GM12891 (cell line): ENCODE measurements at places on chromosomes 2 and 18.

DNA sequence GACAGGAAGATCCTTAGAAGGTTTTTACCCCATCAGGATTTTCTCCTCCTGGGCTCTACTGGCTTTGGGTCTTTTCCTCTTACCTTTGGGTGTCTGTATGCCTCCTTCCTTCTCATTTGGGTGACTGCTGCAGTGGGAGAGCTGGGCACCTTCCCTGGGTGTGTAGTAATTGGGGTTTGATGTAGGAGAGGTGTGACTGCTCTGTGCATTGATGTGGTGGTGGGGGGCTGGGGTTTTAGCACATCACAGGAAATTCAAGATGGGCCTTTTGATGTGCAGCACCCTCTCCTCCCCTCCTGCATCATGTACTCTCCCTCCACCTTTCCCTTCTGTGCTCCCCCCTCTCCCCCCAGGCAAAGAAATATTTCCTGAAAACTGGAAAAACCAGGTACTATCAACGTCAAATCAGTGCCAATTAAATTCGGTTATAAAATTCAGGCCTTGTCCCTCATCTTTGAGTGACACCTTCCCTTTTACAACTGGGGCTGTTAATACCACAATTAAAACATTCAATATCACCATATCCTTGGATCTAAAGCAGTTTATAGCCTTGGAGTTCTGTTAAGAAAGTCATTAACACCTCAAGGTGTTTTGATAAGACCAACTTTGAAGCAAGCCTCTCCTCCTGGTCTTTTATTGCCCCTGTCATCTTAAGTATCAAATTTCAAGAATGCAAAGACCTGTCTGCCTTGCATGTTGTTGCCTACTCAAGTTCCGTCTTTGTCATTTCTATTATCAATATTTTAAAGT, 23.3 kb downstream of the EDAR start:
- DNase-seq, result no peak

GRCh38 chr18:58361212-58361611, 267.7 kb downstream of the ALPK2 start:
- DNase-seq, result no peak

- DNase-seq, result no peak
These were observed 215.6 kb upstream of the PKDCC start for GRCh38 chr2:41832218-41832617.

DNA sequence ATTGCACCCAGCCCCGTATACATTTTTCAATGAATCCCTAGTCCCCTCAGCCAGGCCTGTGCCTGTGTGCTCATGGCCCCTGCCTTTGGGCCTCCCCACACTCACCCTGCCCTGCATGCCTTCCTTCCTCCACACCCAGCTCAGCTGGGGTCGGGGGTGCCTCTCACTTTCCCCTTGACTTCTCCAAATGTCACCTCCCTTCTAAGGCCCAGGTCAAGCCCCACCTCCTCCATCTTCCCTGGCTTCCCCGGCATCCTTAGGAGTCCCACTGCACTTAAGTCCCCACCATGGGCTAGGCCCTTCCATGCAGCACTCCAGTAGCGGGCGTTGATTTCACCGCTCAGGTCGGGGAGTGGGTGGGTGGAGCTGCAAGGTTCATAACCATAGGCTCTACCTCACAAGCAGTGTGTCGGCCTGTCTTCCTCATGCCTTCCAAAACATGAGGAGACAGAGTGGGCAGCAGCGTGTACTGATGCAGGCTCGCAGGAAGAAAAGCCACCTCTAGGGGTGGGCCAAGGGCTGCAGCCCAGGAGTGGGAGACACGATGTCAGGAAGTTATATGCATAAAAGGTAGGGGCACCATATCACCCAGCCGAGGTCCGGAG, 47.7 kb downstream of the DNMT3A start:
- DNase-seq, result no peak

GRCh38 chr2:8219096-8219495, 462.8 kb upstream of the ID2 start:
- no peak for DNase-seq

DNA sequence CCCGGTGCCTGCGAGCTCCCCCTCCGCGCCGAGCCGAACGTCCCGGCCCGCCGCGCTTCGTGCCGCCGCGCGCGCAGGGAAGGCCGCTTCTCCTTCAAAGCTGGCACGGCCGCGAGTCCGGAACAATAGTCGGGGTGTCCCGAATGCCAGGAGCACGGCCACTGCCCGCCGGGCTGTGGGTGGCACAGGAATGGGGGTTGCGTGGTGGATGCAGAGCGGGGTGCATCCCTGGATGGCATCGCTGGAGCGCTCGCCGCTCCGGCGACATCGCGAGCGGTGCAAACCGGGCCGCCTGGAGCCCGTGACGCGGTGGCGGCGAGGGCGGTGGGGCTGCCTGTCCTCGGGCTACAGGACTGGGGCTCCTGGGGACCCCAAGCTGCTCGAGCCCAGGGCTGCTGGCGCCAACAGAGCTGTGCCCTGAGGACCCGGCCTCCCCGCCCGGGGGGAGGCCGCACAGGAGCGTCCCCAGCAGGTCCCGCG, 1.1 kb upstream of the SATB2 start:
- DNase-seq, result peak; percentile 29

- no peak for DNase-seq
These were observed 848.5 kb downstream of the DCDC2C start for GRCh38 chr2:4551691-4552474.

- DNase-seq, result no peak
These were observed 2.8 kb downstream of the HDAC4 start for GRCh38 chr2:239397931-239398471.

DNA sequence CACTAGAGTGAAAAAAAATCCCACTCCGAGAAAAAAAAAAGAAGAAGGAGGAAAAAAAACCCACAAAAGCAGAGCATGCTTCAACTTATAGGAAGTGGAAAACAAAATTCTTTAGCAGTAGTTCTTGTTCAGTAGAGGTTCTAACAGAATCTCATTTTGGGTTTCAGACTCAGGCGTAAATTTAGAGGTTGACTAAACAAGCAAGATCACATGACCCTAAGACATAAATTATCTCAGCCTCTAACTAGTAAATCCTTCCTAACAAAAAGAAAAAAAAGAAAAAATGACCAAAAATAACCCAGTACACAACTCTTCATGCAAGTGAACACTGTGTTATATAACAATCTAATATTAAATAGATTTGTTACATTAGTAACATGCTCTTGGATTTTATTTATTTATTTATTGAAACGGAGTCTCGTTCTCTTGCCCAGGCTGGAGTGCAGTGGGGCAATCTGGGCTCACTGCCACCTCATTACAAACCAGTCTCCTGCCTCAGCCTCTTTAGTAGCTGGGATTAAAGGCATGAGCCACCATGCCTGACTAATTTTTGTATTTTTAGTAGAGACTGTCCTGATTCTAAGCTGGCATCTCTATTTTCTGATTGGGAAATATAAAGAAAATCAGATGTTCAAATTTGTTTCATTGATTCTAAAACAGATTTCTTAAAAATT, 35.4 kb downstream of the PPP4R3B start:
- DNase-seq, result no peak

DNA sequence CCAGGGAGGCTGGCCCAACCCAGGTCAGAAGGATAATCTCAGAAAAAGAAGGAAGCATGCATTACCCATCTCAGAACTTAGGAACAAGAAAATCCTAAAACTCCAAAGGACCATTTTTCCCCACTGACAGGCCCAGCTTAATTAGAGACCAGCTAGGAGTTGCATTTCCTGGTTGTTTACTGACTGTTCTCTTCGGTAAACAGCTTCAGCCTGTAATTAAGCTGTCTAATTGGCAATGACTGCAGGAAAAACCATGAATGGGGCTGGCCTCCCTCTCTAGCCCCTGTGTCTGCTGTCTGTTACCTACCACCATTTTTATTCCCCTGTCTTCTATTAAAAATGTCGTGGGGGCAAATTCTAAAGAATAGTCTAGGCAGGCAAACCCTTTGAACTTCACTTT, 146.5 kb downstream of the AGAP1 start:
- no peak for DNase-seq

- DNase-seq, result no peak
These were observed 49.8 kb downstream of the PLB1 start for GRCh38 chr2:28545590-28546200.

DNA sequence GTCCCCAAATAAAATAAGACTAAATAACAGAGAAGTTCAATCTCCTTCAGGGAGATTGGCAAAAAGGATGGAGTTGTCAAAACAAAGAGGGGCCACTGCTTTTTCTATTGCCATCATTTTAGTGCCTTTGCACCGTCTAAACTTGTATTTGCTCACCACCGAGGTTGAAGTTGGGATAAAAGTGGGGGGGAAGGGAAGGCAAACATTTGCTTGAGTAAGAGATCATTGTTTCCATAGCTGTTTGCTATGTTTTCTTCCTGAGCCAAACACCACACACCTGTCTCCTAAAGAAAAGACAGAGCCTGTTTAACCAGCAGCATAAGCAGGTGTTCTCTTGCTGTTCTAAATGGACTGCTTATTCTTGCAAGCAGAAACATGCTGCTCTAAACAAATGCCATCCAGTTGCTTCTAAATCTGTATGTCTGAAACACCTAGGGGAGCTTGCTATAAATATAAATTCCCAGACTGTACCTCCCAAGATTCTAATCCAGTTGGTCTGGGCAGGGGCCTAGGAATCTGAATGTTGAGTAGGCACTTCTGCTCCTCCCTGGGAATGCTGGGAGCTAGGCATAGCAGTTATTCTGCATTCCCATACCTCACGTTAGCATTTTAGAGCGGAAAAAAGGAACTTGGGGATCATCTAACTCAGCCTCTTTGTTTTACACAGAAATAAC, 179.4 kb upstream of the ARL4C start:
- no peak for DNase-seq

GRCh38 chr2:200219309-200220113, 87.0 kb upstream of the SPATS2L start:
- no peak for DNase-seq

GRCh38 chr2:191508738-191509137, 169.2 kb upstream of the NABP1 start:
- DNase-seq, result no peak

DNA sequence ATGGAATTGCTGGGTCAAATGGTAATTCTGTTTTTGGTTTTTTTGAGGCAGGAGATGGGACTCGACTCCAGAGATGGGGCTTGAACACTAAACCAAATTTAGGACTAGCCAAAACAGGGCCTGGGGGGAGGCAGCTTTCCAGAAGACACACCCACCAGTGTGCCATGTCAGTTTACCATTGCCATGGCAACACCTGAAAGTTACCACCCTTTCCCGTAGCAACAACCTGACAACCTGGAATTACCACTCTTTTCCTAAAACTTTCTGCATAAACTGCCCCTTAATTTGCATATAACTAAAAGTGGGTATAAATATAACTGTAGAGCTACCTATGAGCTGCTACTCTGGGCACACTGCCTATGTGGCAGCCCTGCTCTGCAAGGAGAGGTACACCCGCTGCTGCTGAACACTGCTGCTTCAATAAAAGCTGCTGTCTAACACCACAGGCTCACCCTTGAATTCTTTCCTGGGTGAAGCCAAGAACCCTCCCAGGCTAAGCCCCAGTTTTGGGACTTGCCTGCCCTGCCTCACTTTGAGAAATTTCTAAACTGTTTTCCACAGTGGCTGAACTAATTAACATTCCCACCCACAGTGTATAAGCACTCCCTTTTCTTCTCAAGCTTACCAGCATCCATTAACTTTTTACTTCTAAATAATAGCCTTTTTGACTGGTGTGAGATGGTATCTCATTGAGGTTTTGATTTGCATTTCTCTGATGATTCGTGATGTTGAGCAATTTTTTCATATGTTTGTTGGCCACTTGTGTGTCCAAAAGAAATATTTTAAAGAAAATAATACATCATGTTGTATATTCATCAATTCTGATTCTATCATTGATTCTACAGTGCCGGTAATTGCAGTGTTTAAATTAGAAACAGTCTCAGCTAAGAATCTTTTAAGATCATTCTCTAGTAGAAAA, 10.6 kb downstream of the CDK15 start:
- DNase-seq, result no peak

DNA sequence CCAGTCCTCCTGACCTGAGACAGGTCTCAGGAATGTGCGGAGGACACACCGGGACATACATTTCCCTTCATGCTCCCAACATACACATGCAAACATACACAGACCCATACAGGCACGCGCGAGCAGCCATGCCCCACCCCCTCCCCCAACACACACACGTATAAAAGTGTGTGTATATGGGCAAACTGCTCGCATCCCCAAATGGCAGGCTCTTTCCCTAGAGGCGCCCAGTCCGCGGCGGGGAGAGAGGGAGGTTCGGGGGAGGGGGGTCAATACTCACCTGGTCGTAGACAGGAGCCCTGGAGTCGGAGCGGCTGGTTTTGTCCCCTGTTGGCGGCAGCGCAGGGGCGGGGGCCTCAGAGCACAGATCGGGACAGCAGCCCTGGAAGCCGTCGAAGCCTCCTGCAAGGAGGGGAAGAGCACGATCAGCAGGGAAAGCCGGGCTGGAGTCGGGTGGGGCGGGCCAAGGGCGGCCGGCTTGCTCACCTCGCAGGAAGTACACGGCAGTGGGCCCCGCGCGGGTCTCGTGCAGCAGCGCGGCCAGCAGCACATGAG, 682 bp downstream of the DUSP2 start:
- DNase-seq, result no peak

- no peak for DNase-seq
These were observed 31.6 kb upstream of the TRIB2 start for GRCh38 chr2:12685145-12685544.

GRCh38 chr2:39264733-39265132, 21.0 kb upstream of the CDKL4 start:
- no peak for DNase-seq

GRCh38 chr2:238127165-238128060, 11.1 kb upstream of the KLHL30 start:
- no peak for DNase-seq

DNA sequence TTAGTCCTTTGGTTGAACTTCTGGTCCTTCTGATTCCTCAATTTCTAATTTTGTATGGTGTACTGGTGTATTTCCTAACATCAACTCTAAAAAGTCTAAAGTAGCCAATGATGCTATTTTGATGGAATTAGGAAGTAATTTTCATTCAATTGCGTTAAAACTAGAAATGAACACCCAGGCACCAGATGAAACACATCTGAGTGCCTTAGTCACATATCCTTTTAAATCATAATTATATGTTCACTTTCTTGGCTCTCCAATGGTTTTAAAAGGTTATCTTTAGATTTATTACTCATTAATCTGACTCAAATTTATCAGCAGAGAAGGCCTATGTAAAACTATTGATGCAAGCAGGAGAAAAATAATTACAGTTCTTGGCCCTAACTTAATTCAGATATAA, 119.7 kb downstream of the GAREM1 start:
- no peak for DNase-seq

DNA sequence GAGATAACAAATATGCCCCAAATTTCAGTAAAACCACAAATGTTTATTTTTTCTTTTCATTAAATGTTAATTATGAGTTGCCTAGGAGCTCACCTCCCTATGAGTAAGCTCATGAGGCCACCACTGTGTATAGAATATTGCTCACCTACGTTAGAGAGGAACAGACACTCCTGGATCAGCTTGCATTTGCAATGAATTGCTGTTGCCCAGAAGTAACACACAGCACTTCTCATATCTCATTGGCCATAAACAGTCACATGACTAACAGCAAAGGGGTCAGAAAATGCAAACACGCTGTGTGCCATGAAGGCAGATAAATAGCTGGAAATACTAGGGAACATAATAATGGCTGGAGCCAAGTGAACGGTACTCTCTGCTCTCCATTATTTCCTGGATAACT, 89.0 kb upstream of the GALNT5 start:
- no peak for DNase-seq

GRCh38 chr2:118049140-118049815, 35.4 kb upstream of the CCDC93 start:
- no peak for DNase-seq
